ENCODE measurements at places on chromosomes 2 and 18.

- no peak overlapping the region for H3K27ac ChIP-seq
- H3K4me1 ChIP-seq: no peaks in the 10 kb centered on the region
- no peak overlapping the region for H3K4me3 ChIP-seq
- DNase-seq: no peak
- H3K36me3 ChIP-seq: no peaks in the 10 kb centered on the region
These were observed 101.3 kb downstream of the PTPRM start for GRCh38 chr18:7668392-7668791.

DNA sequence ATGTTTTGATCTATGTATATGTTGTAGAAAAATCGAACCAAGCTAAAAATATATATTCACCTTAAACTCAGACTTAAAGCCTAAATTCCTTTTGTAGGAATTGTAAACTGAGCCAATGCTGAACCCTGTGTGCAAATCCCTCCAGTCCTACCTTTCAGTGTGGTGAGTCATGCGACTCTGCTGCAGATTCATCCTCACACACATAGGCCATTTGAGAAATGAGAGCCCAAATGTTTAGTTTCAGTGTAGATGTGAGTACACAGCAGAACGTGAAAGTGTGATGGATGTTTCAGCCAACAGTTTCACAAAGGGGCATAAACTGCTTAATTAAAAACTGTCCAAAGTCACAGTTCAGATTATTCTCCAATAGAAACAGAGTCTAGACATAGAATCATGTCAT, 193.2 kb downstream of the CDH19 start:
- H3K27ac ChIP-seq: no peak overlapping the region
- H3K36me3 ChIP-seq: no peaks in the 10 kb centered on the region
- H3K4me1 ChIP-seq: no peaks in the 10 kb centered on the region
- no peak for DNase-seq
- H3K27me3 ChIP-seq: no peaks in the 10 kb centered on the region

DNA sequence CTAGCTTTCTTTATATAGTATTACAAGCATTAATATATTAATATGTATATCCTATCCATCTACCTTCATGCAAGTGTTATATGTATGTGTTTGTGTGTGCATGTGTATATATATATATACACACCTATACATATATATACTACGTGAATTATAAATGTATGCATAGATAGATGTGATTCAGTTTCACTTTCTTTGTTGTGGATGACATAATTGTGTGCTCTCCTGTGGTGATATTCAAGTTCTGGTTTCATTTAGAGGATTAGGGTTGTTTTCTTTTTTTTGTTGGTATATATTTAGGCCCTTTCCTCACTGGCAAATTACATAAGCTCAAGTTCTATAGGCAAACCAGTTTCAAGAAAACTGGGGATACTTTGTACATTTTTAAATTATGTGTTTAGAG, 225.7 kb upstream of the FANCL start:
- no peak for DNase-seq
- H3K4me1 ChIP-seq: no peaks in the 10 kb centered on the region
- no peaks in the 10 kb centered on the region for H3K27me3 ChIP-seq
- no peak overlapping the region for H3K4me3 ChIP-seq
- no peaks in the 10 kb centered on the region for H3K36me3 ChIP-seq

- H3K4me1 ChIP-seq: no peaks in the 10 kb centered on the region
- DNase-seq: no peak
- H3K36me3 ChIP-seq: no peaks in the 10 kb centered on the region
These were observed 1.4 kb upstream of the ACVR2A start for GRCh38 chr2:147843391-147843863.

DNA sequence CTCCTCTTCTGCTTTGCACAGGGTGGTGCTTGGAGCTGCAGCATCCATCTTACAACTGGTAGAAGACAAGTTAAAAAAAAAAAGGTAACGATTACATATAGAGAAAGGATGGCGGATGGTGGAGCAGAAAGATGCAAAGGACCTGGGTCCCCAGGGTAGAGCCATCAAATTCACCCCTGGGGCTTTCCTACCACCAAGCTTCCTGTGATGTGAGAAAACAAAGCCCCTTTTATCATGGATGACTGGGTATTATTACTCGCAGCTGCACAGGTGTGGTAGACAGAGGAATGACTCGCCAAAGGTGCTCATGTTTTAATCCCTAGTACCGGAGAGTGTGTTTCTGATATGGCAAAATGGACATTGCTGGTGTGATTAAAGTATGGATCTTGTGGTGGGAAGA, 1.3 kb upstream of the ACOXL start:
- DNase-seq: no peak
- H3K4me1 ChIP-seq: no peaks in the 10 kb centered on the region
- no peaks in the 10 kb centered on the region for H3K36me3 ChIP-seq
- H3K27me3 ChIP-seq: peaks cover 44% of the 10 kb centered on the region
- H3K27ac ChIP-seq: no peak overlapping the region
- H3K4me3 ChIP-seq: no peak overlapping the region

DNA sequence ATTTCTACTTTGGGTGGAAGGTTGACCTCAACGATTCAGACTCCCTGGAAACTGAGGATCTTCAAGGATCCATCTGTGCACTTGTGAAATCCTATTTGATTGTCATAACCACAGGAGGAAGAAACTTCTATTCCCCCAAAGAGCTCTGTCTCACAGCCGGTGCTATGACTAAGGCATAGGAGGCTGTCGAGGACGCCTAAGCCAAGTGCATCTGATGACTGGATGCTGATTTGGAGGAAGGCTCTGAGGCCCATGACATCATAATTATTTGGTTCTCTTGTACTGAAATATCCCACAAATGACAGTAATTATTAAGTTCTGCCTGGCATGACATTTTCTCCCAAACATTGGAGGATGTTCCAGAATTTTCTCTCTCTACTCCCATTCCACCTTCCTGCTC, 13.8 kb upstream of the KCNF1 start:
- H3K27me3 ChIP-seq: no peaks in the 10 kb centered on the region
- no peak overlapping the region for H3K4me3 ChIP-seq
- H3K36me3 ChIP-seq: no peaks in the 10 kb centered on the region
- H3K4me1 ChIP-seq: no peaks in the 10 kb centered on the region
- H3K27ac ChIP-seq: no peak overlapping the region

DNA sequence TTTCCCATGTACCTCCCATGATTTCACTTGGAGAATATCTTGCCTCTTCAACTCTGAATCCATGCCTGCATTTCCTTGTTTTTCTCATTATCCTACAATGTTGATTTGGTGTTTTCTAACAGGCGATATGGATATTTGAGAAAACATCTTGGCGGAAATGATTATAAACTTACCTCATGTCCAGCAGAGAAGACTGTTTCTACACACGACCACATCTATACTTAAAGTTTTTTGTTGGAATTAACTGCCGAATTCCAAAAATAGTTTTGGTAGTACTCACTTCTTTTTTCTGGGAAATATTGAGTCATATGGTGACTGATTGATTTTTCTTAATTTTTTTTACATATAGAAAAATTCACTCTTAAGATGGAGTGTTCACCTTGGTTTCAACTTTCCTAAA, 41.4 kb upstream of the TMEFF2 start:
- H3K36me3 ChIP-seq: no peaks in the 10 kb centered on the region
- H3K27me3 ChIP-seq: no peaks in the 10 kb centered on the region
- DNase-seq: no peak
- H3K27ac ChIP-seq: no peak overlapping the region
- H3K4me3 ChIP-seq: no peak overlapping the region

DNA sequence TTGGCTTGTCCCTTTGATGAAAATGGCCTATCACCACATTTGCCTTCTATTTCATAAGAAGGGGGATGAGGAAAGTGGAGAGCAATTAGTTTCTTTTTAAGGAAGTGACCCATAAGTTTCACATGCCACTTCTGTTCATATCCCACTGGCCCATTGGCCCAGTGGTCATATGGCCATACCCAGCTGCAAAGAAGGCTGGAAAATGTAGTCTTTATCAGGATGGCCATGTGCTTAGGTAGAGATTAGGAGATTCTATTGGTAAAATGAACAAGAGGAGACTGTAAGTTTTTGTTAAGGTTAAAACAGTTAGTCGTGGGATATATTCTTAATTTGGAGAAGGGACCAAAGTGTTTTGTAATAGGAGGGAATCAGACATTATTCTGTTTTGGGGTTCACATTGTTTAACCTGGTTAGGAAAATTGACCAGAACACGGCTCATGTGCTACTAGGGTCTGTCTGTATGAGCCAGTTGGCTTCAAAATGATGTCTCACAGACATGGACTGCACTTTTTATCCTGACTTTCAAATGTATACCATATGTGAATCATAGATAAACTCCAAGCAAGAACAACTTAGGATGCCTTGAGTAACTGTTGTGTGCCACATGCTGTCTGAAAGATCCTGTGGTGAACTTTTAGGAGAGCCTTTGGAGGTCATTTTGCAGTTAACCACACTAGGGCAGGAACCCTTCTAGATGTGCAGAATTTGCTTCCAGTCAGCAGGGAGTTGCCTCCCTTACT, 17.3 kb downstream of the PLCL1 start:
- H3K27ac ChIP-seq: no peak overlapping the region
- no peaks in the 10 kb centered on the region for H3K36me3 ChIP-seq
- DNase-seq: no peak
- H3K4me3 ChIP-seq: no peak overlapping the region
- H3K27me3 ChIP-seq: no peaks in the 10 kb centered on the region

DNA sequence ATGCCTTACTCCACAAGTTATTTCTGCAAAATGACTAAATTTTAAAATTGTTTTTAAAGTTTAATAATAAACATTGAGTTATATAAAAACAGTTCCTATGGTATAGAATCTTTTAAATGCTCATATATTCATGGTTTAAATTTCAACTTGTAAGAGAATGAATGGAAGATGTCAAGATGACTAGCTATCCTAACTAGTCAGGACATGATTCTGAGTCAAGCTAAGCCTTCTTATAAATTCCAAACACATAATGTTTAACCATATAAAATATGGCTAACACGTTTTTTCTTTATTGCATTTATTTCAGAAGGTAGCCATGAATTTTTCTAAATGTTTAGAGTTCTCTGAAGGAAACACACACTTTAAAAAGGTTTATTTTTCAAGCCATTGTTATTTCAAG, 320.4 kb downstream of the CBLN2 start:
- H3K27me3 ChIP-seq: no peaks in the 10 kb centered on the region
- H3K36me3 ChIP-seq: no peaks in the 10 kb centered on the region
- DNase-seq: no peak
- H3K4me3 ChIP-seq: no peak overlapping the region
- H3K27ac ChIP-seq: no peak overlapping the region

DNA sequence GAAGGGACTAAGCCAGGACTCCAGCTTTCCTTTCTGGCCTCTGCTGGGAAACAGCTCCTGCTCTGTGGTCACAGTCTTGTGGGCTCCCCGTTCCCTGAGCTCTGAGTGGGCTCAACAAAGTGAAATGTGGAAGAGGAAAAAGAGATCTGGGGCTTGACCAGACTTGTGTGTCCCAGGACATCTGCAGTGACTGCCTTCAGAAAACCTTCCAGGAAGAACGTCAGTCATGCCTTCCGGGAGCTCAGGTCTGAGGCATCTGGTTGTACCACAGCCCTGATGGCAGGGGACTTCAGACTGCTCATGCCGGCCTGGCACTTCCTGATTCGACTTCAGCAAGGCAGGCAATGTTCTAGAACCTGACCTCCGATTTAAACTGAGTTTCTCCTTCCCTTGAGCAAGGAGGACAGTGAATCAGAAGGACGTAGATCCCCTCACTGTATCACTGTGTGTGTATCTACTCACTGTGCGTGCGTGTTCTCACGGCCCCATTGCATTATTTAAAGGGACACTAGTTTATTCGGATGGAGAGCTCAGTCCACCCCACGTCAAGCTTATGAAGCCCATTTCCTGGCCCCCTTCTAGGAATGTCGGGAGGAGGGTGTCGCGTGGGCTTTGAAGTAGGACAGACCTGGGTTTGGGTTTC, 548 bp upstream of the FBLN7 start:
- H3K4me3 ChIP-seq: peak overlapping the region; percentile 53
- peak overlapping the region; percentile 87 for H3K27ac ChIP-seq
- H3K36me3 ChIP-seq: no peaks in the 10 kb centered on the region
- no peak for DNase-seq
- H3K27me3 ChIP-seq: no peaks in the 10 kb centered on the region

- no peaks in the 10 kb centered on the region for H3K36me3 ChIP-seq
- no peaks in the 10 kb centered on the region for H3K27me3 ChIP-seq
- H3K4me1 ChIP-seq: no peaks in the 10 kb centered on the region
These were observed 10.2 kb downstream of the RALB start for GRCh38 chr2:120262761-120263428.

Measured in breast epithelium (tissue), 4 donors.